Stimulated activated CD8-positive, alpha-beta memory T cell treated with anti-CD3 and anti-CD28 coated beads, Interleukin-7, amount 100 ng/mL, for 4 hours (primary cell): ENCODE measurements at places on chromosomes 1 and 21.

DNA sequence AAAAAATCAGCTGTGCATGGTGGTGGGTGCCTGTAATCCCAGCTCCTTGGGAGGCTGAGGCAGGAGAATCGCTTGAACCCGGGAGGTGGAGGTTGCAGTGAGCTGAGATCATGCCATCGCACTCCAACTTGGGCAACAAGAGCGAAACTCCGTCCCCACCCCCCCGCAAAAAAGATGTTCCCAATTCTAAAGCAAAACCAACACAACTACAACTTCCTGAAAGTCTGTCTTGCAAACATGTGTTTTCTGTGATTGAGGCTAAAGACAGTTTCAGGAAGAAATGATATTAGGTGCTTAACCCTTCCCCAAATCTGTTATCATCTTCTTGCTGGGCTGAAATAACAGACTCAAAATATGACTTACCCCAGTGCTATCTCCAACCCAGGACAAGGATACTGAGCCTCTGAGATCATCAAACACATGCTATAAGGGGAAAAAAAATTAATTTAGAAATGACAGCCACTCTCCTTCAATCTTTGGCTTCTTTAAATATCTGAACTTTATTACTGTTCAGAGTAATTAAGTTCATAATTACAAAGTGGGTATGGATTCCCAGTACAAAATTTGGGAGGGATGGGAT is 28.5 kb downstream of the SORT1 start:
- no peak for DNase-seq

- DNase-seq, result no peak
Observed at GRCh38 chr1:145786271-145786670, 37.6 kb downstream of the RNF115 start.

GRCh38 chr1:9449110-9449627 is 90.1 kb upstream of the SLC25A33 start:
- no peak for DNase-seq

GRCh38 chr1:201500670-201501120 is 6.2 kb downstream of the CSRP1 start:
- no peak for DNase-seq

DNA sequence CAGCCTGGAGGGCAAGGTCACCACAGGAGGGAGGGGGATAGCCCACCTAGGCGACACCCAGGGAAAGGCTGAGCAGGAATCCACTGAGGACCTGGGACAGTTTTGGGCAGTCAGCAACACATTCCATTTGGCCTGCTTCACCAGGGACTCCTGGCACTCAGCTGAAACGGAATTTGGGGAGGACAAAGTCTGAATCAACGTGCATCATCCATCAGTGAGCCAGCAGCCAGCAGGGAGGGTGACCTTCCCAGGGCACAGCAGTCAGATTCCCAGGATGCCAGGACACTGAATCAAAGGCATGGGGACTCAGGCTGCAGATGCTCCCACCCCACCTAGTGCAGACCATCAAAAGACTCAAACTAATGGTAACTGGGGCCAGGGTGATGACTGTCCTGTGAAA is 4.6 kb downstream of the SH3BP5L start:
- DNase-seq, result no peak

DNA sequence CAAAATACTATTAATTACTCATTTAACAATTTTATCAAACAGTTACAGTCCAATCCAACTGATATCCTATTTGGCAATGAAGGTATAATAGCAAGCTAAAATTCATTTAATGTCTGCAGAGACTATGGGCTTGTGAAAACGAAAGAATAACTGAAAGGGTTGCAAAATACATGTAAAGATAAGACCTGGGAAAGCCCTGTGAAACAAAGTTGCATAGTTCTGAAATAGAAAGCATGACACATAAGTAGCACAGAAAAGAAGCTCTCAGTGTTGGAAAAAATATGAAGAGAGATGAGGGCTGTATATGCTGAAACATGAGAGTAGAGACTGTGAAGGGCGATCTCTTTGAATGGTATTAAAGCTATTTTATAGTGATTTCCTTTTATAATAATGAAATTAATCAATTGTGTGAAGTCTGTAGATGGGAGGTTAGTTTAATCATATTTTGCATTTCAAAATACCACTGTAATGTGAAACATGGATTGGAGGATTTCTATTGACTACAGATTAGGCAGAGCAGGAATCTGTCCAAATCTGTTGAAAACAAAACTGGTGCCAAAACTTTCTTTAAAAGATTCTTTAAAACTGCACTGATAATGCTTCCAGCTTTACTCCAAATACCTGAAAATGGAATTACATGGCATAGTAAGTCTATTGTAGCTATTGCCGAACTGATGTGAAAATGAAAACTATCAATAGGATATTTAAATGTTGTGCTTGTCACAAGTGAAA is 1518.9 kb upstream of the B3GALT2 start:
- DNase-seq, result no peak

GRCh38 chr1:228144193-228144992 is 4.3 kb downstream of the GUK1 start:
- DNase-seq, result no peak

DNA sequence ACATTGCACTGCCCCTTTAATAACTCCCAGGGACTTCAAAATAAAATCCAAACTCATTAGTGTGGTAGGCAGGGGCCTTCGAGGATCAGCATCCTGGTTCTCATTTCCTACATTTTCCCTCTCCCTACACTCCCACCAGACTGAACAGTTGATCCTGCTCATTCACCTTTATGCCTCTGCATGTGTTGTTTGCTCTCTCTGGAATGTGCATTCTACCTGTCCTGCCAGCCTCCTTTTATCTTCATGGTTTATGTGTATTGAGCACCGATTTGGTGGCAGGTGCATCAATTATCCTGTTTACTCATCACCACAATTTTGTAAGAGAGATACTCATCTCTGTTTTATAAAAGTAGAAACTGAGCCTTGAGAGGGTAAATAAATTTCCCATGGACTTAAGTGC is 125.0 kb downstream of the ADSS2 start:
- DNase-seq, result no peak

- DNase-seq, result no peak
Observed at GRCh38 chr21:33981391-33982101, 65.9 kb upstream of the ATP5PO start.

DNA sequence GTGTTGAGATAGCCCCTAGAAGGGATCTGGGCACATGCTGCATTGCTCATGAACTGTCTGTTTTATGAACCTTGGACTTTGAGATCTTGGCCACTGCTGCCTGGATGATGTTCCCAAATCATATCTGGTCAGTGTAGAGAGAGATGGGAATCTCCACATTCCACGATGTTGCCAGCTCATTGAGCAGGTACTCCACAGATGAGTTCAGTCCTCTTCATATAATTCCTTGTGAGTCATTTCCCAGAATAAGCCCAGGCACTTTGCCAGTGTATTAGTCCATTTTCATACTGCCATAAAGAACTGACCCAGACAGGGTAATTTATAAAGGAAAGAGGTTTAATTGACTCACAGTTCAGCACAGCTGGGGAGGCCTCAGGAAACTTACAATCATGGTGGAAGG is 254.0 kb upstream of the RUNX1 start:
- no peak for DNase-seq

DNA sequence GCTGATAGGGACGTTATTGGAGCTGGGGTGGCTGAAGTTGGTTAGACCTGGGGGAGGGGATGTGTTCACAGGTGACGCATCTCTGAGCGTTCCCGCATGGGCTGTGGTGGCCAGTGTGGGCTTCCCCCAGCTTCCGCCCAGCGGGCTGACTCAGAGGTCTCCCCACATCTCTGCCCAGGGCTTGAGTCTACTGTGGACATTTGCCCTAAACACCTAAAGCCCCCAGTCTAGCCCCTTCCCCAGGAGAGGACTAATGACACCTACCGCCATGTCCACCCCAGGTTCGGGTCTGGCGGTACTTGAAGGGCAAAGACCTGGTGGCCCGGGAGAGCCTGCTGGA is 2.0 kb downstream of the AGRN start:
- DNase-seq, result no peak

DNA sequence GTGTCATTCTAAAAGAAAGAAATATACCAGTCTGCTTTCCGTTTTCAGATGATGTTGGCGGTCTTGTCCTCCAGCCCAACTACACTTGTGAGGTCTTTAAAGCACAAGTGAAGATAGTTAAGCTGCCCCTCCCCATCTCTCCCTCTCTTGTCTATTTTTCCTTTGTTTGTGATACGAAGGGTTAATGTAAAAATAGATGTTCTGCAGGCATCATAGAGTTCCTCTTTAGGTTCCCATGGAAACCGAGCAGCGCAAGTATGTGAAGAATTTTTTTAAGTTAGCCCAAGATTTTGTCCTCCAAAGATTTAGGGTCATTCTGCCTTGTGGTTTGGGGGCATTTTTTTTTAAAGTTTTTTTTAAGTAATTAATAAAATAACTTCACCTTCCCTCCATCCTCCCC is 232.4 kb upstream of the AJAP1 start:
- DNase-seq, result no peak

DNA sequence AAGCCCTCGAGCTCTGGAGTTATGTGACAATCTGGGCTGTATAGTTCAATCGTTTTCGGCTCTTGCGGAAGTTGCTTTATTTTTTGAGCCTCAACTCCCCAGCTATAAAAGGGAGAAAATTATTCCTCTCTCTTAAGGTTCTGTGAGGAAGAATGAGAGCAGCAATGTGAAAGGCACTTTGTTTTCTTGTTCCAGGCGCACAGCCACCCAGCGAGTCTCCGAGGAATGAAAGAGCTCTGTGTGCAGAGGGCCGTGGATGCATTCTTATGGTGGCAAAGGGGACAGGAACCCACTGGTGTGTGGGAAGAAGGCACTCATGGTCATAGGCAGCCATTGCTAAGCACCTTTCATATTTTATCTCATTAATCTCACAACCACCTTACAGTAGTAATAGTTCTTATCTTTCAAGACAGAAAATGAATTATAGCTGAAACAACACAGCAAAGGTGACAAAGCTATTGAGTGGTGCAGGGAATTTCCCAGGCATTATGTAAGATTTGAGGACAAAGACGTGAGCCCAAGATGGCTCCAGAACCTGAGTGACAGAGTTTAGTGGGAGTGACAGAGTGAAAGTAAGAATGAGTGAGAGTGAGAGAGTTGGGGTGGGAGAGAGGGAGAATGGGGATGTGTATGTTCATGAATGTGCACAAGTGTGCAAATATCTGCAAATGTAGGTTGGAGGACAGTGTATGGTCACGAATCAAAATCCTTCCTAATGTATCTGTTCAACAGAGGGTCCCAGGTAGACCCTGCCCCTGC is 9.4 kb downstream of the CYP2J2 start:
- no peak for DNase-seq

DNA sequence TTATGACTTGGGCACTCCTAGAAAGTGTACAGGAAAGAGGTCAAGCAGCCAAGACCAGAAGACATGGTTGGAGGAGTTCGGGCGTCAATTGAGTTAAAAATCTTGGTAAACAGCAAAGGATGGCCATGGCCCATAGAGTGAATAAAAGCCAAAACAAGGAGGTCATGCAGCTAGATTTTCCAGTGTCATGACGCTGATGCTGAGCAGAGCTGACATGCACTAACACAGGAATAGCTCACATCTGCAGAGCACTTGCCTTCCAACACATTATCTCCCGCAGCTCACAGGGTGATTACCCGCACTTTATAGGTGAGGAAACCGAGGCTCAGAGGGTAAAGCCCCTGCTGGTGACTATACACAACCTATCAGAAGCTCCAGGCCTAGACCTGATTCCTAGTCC is 49.7 kb downstream of the TRABD2B start:
- no peak for DNase-seq

- DNase-seq, result no peak
Observed at GRCh38 chr21:44267655-44268142, 6.0 kb upstream of the DNMT3L start.

DNA sequence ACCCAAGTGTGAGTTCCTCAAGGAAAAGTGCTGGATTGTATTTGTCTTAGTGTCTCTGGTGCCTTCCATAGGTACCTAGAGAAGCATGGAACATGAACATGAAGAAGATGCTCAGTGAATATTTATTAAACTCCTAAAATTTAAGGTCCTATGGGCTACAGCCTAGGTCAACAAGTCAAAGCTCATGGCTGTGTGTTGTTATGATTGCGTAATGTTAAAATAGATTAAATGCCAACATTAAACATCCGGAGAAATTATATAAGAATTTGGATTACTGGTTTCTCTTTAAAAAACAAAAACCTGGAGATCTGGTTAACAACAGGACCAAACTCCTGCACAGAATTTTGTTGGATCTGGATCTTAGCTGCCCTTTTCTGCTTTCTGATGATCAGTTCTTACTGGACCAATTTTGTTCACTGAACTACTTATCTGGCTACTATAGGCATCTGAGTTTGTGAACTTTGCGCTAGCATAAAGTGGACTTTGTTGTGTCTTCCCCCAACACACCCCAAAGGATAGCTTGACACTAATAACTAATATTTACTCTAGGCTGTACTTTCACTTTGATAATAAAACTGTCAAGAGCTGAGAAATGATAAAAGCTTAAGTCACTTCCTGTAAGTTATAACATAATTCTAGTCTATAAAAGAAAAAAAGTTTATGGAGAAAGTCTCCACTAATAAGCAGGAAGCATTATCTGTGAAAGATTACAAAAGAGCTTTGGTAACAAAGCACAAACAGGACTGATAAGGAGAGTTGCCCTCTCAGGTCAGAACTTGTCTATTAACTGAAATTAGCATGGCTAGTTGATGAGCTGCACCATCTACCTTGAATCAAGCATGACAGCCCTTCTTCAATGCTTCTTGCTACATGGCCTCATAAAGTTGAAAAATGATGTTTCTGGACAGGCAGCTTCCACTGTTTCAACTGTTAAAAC is 20.7 kb downstream of the F5 start:
- no peak for DNase-seq

DNA sequence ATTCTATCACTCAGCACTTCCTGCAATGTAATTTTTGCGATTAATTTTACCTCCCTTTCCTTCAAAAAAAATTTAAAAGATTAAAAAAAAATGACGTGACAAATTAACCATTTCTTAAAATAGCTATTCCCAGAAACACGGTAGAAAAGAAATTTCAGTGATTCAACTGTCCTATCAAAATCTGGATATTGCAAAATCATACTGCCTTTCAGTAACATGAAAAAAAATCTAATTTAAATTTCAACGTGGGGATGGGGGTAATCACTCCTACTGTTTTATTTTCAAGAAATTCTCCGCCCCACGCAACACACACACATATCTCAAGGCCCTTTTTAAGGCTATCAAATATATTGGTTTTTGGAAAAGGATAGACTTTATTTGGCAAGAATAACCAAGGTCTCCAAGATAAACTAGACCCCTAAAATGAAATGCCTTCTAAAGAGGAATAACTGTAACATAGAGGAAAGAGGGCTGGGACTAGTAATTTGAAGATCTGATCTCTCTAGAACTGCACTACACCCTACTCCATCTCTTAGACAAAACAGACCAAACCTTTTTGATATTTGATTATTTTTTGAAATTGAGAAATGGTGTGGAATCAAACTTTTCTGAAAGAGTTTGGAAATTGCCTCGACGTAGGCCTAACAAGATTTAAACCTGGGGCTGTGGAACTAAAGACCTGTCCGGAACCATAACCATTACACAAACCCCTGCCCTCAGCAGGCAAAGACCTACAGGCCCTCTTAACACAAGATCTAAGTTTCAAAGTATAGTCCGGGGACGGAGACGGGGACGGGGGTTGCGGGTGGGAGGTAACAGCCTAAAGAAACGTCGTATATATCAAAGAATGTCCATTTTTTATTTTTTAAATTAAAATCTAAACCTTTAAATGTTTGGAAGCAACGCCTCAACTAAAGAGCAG is 941 bp downstream of the ARNT start:
- DNase-seq, result peak; percentile 3
